ENCODE measurements at places on chromosomes 16 and 17.

DNA sequence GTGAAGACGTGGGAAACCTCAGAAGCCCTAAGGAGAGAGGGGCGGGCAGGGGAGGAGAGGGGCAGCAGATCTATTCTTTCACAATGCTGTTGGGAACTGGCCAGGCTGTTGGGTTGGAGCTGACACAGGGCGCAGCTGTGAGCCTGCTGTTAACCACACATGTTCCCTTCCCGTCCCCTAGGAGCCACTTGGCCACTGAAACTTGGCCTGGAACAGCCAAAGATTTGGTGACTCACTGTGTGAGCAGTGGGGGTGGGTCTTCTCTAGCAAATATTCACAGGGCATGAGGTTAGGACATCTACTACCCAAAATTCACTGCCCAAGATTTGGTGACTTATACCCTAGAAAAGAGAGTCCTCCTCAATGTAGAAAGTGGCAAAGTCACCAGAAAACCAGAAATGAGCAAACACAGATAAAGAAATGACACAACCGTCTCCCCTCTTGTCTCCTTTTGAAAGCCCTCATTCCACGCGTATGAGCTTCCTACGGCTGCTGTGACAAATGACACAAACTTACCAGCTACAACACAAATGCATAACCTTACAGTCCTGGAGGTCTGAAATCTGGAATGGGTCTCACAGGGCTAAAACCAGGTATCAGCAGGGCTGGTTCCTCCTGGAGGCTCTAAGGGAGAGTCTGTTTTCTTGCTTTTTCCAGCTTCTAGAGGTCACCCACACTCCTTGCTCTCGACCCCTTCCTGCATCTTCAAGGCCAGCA is 6.3 kb downstream of the TBC1D16 start:
- peak; percentile 71 for DNase-seq

GRCh38 chr17:73343168-73343634 is 31.4 kb upstream of the CDC42EP4 start:
- DNase-seq = peak; percentile 49

DNA sequence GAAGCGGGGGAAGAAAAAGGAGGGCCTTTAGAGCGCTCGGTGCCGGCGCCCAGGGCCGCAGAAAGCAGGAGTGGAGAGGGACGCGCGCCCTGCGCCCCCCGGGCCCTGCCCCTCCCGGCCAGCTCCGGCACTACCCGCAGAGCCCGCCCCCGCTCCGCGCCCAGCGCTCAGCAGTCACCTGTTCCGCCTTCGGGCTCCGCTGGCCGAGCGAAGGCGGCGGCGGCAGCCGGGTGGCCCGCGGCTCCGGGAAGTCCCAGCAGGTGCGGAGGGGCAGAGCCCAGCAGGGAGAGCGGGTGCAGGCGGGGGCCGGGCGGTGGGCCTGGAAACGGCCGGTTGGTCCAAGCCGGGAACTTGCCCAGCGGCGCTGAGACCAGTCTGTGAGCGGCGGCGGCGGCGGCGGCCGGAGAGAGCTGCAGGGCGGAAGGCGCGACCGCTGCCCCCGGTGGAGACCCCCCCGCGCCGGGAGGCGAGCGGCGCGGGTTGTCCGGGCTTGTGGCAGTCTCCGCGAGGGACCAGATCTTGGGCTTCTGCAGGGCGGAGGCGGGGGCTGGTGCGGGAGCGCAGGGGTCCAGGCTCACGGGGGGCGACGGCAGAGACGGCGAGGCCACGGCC is 2.2 kb downstream of the IRX3 start:
- no peak for DNase-seq

- DNase-seq = no peak
These were observed 74.1 kb downstream of the SNX11 start for GRCh38 chr17:48181653-48182052.

DNA sequence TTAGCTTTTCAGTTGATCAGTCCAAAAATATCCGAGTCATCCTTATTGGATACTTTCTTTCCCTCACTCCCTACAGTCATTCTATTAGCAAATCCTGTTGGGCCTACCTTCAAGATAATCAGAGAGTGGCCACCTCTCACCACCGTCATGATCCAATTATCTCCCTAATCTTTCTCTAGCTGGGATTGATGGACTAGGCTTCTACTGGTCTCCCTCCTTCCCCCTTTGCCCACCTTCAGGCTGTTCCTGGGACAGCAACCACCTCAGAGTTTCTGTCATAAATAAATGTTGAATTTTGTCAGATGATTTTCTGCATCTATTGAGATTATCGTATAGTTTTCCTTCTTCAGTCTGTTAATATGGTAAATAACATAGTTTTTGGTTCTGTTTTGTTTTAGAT is 16.2 kb upstream of the RHBDL3 start:
- no peak for DNase-seq

DNA sequence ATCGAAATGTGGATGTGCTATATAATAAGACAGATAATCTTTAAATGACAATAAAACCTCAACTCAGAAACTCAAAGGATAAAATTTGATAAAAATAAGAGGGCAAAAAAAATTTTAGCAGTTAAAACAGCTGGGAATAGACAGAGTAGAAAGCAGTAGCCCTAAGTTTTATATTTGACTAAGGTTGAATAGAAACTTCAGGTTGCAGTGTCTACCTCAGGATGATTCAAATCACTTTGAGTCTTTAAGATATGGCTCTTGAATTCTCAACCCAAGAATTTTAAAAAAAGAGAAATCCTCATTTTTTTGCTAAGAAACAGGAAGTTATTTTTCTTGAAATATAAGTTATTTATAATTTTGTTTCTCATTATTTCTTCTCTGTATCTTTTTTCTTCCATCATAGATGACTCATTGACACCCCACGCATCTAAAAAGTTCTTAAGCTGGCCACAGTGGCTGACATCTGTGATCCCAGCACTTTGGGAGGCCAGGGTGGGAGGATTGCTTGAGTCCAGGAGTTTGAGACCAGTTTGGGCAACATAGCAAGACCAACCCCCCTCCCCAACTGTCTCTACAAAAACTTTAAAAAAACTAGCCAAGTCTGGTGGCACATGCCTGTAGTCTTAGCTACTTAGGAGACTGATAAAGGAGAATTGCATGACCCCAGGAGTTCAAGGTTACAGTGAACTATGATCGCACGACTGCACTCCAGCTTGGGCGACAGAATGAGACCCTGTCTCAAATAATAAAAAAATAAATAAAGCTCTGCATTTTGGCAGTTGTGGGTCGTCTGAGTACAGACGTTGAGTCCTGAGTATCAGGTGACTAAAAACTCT is 23.9 kb downstream of the NFAT5 start:
- DNase-seq = no peak

- no peak for DNase-seq
These were observed 15.4 kb downstream of the RGS11 start for GRCh38 chr16:260326-260725.

DNA sequence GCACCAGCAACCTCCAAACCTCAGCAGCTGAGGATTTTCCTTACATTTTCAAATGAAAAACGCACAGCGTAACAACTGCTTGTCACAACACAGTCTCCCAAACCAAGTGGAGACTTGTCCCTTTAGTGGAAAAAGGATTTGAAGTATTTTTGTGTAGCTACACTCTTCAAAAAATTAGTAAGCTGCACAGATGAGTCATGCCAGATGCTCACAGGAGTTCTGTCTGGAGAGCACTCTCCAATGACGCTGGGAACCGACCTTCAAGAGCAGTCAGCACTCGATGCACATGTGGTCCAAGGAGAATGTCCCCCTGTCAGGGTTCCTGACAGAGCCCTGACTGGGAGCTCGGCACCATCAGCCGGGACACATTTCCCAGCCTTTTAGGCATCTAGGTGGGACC is 39.8 kb downstream of the MAP1LC3B start:
- peak; percentile 47 for DNase-seq

DNA sequence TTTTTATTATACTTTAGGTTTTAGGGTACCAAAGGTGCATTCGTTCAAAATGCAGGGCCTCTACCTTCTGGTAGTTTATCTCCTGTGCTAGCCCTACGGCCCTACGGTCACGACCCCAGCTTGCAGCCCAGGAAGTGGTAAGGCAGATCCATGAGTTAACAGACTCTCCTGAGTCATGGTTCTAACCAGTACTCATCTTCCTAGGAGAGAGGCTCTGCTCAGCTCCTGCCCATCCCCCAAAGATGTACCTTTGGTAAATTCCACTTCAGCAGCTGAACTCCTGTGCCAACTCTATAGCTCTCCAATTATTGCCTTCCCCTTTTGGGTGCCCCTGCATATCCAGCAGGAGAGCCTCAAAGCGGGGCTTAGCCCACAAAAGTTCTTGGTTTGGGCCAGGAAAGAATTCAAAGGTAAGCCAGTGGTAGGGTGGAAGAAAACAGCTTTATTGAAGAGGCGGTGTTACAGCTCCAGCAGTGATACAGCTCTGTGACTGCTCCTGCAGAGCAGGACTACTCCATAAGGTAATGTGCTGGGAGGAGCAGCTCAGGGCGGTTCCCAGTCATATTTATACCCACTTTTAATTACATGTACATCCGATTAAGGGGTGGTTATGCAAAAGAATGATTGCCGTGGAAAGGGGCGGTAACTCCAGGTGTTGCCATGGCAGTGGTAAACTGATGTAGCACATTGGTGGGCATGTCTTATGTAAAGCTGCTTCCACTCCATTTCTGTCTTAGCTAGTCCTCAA is 241.4 kb downstream of the PMP22 start:
- DNase-seq = no peak

GRCh38 chr16:73186752-73187601 is 139.0 kb upstream of the ZFHX3 start:
- no peak for DNase-seq

DNA sequence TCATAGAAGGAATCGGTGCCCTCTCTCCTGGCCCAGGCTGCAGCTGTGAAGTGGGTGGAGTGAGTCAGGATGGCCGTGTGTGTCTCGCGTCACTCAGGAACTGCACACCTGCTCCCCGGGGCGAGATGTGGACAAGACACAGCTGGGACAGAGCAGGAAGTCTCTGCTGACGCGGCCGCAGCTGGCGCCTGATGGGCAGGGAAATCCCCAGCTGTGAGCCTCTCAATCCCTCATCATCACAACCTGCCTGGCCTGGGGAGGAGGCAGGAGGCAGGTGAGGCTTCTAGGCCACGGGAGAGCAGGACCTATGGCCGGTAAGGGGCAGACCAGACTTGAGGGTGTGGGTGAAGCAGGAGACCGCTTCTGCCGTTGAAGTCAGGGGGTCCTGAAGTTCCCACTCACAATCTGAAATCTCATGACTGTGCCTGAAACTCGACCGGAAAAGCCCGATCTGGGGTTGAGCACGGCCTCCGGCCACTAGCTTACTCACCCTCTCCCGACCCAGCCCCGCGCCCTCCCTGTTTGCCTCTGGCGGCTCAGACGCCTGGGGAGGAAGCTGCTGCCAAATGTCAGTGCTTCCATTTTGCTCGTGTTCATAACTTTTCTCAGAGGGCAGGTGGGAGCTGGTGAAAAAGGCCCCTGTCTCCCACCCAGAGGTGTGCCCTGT is 1.1 kb upstream of the TRPV3 start:
- DNase-seq = no peak

DNA sequence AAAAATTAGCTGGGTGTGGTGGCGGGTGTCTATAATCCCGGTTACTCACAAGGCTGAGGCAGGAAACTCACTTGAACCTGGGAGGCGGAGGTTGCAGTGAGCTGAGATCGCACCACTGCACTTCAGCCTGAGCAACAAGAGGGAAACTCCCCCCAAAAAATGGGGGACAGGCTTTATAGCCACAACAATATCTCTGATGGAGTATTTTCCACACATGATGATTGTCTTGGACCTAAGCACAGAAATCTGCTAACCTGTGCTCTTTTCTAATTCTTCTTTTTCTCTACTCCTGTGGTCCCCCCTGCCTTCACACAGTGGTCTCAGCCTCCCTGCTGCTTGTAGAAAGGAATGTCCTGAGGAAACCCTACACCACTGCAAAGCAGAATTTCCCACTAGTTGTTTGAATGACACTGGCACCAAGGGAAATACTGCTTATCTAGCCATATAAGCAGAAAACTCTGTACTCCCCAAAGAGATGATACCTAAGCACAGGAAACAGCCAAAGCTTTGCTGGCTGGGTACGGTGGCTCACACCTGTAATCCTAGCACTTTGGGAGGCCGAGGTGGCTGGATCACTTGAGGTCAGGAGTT is 117.6 kb downstream of the USP31 start:
- no peak for DNase-seq

DNA sequence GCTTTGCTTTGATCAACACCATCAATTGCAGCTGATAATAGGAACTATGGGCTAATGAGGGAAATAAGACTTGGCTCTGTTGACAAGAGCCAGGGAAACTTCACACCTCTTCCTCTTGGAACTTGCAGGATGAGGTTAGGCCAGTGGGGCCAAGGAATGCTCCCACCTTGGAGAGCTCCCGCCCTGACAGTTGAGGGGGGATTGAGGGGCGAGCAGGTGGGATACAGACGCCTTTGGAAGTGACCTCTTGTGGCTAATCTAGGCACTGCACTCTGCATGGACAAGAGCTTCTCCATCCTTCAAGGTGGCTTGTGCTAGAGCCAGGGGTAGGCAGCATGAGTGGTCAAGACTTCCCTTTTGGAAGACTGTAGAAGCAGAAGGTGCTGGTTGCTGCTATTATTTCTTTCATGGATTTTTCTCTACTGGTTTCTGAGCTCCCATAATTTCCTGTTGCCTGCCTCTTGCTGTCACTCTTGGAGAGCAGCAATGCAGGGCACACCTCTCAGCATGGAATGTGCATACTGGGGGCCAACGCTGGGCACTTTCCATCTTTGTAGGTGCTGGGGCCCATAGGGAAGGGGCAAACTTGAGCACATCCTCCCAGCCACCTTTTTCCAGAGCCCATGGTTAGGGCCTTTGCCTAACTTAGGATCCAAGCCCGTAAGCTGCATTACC is 2.3 kb upstream of the PHF12 start:
- no peak for DNase-seq

DNA sequence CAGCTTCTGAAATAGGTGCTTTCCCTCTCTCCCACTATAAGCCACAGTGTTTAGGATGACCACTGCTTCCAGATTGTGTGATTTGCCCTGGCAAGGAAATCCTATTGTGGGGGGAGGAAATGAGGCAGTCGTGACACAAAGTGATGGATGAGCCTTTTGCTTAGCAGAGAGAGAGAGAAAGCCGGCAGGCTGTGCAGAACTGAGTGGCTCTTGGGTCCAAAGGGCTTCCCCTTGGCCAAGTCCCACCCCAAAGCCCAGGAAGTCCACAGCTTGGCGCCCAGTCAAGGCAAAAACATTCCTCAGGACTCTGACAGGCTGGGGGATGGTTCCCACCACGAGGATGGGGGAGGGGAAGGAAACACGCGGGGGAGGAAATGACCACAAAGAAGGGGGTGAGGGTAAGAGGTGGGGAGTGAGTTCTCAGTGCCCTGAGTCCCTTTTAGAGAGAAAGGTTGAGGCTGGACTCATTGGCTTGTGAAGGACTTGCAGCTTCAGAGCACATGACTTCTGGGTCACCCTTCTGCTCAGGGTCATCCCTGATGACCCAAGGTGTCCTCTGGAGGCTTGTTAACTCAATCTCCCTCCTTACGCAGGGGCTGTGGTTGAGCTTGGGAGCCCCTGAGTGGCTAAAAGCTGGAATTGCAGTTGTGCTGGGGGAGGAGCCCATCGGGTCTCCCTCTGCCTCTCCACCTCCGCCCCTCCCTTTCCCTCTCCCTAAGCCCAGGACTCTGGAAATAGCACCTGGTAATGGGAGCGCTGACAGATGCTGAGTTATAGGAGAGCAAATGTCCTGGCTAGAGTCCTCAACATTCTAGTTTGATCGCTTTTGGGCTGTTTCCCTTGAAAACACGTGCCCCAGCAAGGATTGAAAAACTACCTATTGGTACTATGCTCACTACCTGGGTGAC is 10.3 kb upstream of the MSL1 start:
- peak; percentile 94 for DNase-seq

Measured in GM04504 (cell line).